Endothelial cell of coronary artery (primary cell): ENCODE measurements at places on chromosomes 2 and 18. TPM values are rescaled to one million over a fixed set of nuclear protein-coding genes. Genes with fewer than 3 reads are reported as not detected.

Gene TBR1
- under 0.01 TPM in 2 replicates for total RNA-seq

Gene GPR35
- under 0.01 and 0.47 TPM in 2 replicates for total RNA-seq

Gene SLC40A1
- total RNA-seq, result 6.3 and 11.5 TPM in 2 replicates

Gene IL37
- not detected in 2 replicates for total RNA-seq

Gene CHRND
- not detected in 2 replicates for total RNA-seq

Gene CRYGD
- not detected in 2 replicates for total RNA-seq

Gene TMEM237
- total RNA-seq, result 26.3 and 27.8 TPM in 2 replicates

Gene PKDCC
- 2.2 and 9.7 TPM in 2 replicates for total RNA-seq

Gene POLR1A
- total RNA-seq, result 13.4 and 13.7 TPM in 2 replicates

Gene PLB1
- total RNA-seq, result 0.36 and 0.38 TPM in 2 replicates

Gene FBXO36
- 0.75 and 1.4 TPM in 2 replicates for total RNA-seq

Gene SCTR
- not detected in 2 replicates for total RNA-seq

Gene IGFBP5
- 0.45 and 52.9 TPM in 2 replicates for total RNA-seq

Gene KCNIP3
- total RNA-seq, result 0.18 and 0.47 TPM in 2 replicates
